Kidney glomerular epithelial cell (primary cell): ENCODE measurements at places on chromosomes 7 and 10.

GRCh38 chr7:1086588-1087464, 1.1 kb upstream of the GPER1 start:
- DNase-seq = peak; percentile 40

- no peak for DNase-seq
Measured at GRCh38 chr7:119665796-119666195, 607.2 kb upstream of the KCND2 start.

GRCh38 chr10:30737931-30738391, 108.4 kb upstream of the LYZL2 start:
- no peak for DNase-seq

- DNase-seq = no peak
Measured at GRCh38 chr7:112366886-112367285, 83.4 kb upstream of the IFRD1 start.

- no peak for DNase-seq
Measured at GRCh38 chr10:61063901-61064300, 119.9 kb upstream of the RHOBTB1 start.

- no peak for DNase-seq
Measured at GRCh38 chr7:25083201-25083600, 41.9 kb downstream of the CYCS start.

DNA sequence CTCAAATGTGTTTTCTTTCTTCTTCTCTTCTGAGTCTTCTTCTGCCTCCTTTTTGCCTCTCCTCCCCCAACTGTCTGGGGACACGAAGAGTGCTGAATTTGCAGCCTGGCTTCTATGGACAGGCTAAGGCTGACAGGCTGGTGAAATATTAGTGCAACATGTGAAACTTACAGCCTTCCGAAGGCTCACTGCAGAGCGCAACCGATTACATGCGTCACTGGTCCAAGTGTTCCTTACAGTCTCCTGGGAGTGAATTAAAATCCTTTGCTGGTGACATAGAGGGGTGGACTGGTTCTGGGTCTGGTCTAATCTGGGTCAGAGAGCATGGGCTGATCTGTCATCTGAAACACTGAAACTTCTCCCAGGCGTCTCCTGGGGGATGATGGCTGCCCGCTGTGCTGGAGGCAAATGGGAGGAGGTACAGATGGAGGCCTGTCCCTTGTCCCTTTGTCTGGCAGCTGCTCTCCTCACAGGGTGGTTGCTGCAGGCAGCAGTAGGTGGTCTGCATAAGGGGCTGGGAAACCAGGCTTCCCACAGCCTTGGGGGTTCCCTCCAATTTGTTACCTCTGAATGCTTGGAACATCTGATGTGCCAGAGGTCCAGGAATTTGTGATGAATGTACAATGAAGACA, 143.8 kb upstream of the BMPER start:
- no peak for DNase-seq

GRCh38 chr7:28060371-28060950, 120.1 kb downstream of the JAZF1 start:
- DNase-seq = no peak

DNA sequence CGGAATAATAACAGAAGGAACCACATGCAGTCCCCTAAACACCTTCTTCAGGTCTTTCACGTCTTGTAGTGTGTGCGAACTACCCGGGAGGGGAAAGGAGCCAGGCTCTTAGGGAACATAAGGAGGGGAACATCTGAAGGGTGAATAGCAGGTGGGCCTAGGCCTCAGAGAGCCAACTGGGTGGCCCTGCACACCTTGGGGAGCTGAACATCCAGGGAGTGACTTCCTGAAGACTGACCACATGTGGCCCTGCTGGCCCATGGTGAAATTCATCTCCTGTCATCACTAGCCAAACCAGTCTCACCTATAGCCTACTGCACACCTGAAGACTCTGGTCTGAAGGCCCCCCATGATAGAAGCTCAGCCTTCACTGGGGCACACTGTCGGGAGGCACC, 5.6 kb downstream of the CALML3 start:
- no peak for DNase-seq

GRCh38 chr7:47260270-47260669, 321.6 kb downstream of the TNS3 start:
- DNase-seq = no peak

DNA sequence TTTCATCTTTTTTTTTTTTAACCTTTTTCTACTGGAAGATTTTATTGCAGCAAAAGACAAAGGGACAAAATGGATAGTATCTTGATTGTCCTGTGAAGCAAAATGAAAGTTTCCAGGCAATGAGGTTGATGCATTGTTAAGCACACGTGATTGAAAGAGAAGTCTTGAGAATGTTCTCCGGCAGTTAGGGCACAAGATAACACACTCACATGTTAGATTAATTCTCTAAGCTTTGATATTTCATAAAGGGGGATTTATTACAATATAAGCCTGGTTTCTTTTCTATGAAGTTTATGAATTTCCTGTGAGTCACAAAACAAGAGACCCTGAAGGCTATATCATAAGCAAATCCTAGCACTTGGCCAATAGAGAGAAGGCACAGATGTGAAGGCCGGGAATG, 93.4 kb upstream of the ARMC3 start:
- no peak for DNase-seq

- DNase-seq = no peak
Measured at GRCh38 chr10:846126-846685, 85.3 kb downstream of the LARP4B start.

- no peak for DNase-seq
Measured at GRCh38 chr7:153188161-153188560, 428.6 kb downstream of the ACTR3B start.

GRCh38 chr7:100685049-100685605, 8.9 kb downstream of the GIGYF1 start:
- no peak for DNase-seq

DNA sequence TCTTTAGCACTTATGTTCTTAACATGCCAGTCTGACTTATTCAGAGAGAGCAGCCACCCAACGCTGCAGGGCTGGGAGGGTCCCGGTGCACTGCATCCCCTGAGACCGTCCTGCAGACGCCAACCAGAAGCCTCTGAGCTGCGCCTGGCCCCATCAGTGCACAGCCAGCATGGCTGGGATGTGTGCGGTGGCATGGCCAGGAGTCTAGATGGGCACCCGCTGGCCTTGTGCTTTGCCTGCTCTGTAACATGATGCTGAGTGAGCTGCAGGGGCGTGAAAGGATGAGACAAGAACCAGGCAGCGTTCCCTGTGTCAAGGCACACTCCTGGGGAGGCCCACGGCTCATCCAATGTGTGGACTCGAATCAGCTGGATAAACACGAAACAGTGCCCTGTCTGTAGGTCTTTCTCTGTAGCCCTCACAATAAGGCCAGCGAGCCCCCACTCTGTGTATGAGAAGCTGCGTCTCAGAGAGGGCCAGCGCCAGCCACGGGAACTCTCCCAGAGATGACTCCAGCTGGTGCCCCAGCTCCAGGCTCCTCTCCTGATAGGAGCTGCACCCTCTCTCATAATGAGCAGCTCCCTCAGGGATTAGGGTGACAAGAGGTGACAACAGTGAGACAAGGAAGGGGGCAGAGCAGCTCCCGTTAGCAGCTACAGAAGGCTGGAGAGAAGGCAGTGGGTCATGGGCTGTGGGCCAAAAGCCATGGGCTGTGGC, 96.8 kb downstream of the TNS3 start:
- DNase-seq = no peak

GRCh38 chr10:31401287-31401686, 82.3 kb downstream of the ZEB1 start:
- no peak for DNase-seq

GRCh38 chr7:8442051-8442813, 8.8 kb downstream of the NXPH1 start:
- DNase-seq = no peak

DNA sequence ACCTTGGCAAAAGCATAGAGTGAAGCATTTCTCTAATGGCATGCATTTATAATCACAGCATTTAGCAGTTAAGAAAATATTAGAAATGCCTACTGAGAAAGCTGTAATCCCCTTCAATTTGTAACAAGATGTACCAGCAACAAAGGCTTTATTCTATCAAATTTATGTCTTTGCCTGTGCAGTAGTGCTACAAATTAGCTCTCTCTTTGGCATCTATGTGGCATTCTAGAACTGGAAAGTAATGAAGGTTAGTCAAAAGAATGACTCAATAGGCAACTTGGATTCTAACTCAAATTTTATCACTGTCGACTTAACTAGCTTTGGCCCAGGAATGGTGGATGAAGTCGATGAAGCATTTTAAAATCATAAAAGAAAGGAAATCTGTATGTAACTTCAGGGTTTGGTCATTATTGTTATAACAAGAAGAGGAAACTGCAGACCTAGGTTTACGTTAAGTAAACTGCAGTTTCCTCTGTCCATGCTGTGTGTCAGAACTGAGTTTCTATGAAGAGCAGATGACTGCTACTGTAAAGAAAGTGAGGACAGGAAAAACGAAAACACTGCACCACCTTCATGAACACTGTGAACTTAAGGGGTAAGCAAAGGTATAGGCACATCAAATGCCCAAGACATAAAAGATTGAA, 140.0 kb downstream of the RAPGEF5 start:
- DNase-seq = no peak

- DNase-seq = peak; percentile 86
Measured at GRCh38 chr7:47371733-47372368, 210.1 kb downstream of the TNS3 start.

GRCh38 chr7:107068156-107068555, 23.7 kb downstream of the PRKAR2B start:
- no peak for DNase-seq

GRCh38 chr10:132937861-132938260, 4.5 kb downstream of the CFAP46 start:
- no peak for DNase-seq

DNA sequence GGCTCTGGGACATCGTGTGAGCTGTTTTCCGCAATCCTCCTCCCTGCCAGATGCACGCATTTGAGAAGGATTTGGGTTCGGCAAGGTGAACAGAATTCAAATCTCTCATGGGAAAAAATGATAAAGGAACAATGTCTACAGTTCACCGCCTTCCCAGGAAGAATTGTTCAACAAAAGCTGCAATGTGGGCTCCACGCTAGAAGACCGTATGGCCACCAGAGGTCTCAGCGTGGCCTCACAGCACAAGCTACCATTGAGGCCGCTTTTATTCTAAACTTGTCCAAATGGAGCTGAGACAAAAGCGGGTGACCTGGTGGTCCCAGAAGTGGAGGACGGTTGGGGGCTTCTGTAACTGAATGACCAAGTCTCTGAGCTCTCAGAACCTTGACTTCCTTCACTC, 733.1 kb downstream of the PARD3 start:
- DNase-seq = no peak

DNA sequence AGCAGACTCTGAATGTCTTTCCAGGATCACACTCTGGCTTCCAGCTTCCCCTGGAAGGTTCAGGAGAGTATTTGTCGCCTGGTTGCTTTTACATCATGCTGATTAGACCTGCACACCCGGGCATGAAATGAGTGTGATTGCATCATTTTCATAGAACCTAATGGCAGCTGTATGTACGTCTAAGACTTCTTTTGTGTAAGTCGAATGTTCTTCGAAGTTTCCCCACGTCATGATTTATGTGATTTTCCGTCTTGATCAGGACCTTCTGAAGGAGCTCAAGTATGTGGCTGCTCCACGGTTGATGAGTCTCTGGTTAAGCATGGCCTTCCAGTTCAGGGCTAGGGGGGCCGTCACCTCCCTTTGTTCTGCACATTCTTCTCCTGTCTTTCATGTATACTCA, 4.5 kb downstream of the EIF4H start:
- peak; percentile 61 for DNase-seq

DNA sequence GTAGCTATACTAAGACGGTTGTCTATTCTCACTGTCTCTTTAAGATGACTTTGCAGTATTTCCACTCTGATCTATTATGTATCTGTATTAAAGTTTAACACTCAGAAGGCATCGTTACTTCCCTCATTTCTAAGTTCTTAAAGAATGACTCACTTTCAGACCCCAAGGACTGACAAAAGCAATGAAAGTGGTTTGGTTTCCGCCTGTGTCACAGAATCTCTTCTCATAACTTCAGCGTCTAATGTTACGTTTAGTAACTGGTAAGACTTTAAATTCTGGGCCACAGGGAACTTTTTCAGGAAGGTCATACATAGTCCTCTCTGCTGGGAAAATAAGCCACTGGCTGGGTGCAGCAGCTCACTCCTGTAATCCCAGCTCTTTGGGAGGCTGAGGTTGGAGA, 892.0 kb upstream of the AUTS2 start:
- DNase-seq = peak; percentile 71

GRCh38 chr7:33762911-33763306, 142.4 kb upstream of the BMPER start:
- DNase-seq = no peak

DNA sequence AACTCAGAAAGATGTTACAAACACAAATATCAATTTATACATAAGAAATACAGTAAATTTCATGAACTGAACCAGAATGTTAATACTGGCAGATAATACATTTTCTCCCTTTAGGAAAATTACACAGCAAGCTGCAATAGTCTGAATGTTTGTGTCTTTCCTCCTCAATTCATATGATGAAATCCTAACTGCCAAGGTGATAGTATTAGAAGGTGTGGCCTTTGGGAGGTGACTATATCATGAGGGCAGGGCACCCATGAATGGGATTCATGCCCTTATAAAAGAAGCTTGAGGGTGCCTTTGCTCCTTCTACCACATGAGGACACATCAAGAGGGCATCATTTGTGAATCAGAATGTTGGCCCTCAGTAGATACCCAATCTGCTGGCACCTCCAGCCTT, 64.3 kb upstream of the GPR22 start:
- no peak for DNase-seq

DNA sequence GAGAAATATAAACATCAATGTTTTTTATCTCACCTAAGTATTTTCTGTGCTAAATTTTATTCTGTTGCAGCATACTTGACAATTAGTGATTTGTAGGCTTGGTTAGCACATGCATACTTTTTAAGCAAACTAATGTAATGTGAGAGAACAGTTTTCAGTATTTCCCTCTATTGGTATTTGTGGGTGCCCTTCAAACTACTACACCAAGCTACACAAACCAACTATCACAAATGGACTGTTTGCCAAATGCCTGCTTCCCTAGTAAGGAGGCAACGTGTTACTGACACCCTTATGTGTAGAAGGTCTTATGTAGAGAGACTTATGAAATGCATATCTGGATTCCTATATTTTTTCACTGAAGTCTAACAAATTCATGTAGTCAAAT, 98.4 kb upstream of the FZD1 start:
- DNase-seq = peak; percentile 35

GRCh38 chr10:17235136-17235535, 7.1 kb downstream of the VIM start:
- peak; percentile 35 for DNase-seq

GRCh38 chr7:125347269-125347668, 417.6 kb upstream of the POT1 start:
- DNase-seq = no peak

DNA sequence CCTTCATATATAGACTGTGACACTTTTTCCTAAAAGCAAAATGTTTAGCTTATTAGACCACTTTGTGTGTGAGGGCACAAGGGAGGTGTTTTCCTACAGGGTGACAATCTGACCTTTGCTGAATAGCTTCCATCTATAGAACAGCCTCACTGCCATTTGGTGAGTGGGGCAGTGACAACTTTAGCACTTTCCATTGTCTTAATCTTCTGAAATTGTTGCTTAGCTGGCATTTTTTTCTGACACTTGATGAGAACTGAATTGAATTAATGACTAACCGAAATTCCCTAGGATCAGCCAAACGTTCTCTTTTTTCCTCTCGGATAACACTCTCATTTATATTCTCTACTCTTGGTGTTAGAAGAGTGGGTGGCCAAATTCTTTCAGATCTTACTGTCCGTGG, 30.2 kb downstream of the KDM7A start:
- DNase-seq = peak; percentile 54

- no peak for DNase-seq
Measured at GRCh38 chr10:84845628-84846261, 517.4 kb downstream of the CCSER2 start.

- DNase-seq = no peak
Measured at GRCh38 chr10:49050366-49050765, 65.0 kb downstream of the VSTM4 start.
